Urothelium cell line (cell line): ENCODE measurements at places on chromosomes 4 and X.
A peak's percentile ranks its signal among the peaks of the same experiment; 100 is the strongest.

GRCh38 chrX:137366018-137366633 is 199.8 kb upstream of the ZIC3 start:
- DNase-seq: no peak

GRCh38 chr4:52846502-52846901 is 15.6 kb upstream of the RASL11B start:
- no peak for DNase-seq

- no peak for DNase-seq
Observed at GRCh38 chr4:24236532-24236931, 346.7 kb upstream of the PPARGC1A start.

DNA sequence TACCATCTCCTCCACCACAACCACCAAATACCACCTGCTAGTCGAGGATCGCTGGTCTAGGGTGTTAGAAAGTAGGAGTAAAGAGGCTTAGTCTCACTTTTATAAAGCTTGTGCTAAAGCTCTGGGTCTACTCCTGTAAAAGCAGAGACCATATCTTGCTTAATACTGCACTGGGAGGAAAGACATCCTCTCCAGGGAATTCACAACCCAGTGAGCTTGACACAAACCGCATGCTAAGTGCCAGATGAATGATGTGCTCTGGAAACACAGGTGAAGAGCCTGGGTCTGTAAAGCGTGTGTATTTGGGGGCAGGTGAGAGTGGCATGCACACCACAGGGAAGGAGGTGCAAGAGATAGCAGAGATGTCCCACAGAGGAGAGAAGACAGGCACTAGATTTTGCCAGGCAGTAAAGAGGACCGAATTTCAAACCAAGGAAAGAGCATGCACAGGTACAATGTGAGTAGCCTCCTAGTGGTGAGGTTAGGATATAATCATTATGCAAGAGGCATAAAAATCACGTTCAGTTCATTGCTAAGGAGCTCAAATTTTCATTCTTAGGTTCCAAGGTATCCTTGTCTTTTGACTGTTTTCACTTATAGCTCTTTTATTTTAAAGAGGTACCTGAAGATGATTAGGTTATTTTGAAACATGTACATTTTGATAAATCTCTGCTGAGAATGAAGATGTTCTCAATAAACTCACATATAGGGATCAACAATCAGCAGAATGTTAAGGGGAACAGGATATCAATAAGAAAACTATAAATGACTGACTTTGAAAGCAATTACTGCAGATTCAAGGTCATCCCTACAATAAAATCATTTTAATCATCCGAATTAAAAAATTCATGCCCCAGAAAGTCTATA is 20.7 kb downstream of the TAPT1 start:
- DNase-seq: peak; percentile 9

- no peak for DNase-seq
Observed at GRCh38 chr4:107666134-107666533, 53.9 kb downstream of the PAPSS1 start.

- no peak for DNase-seq
Observed at GRCh38 chrX:7024850-7025249, 122.7 kb upstream of the STS start.

- no peak for DNase-seq
Observed at GRCh38 chr4:123507376-123507775, 110.8 kb downstream of the SPRY1 start.

DNA sequence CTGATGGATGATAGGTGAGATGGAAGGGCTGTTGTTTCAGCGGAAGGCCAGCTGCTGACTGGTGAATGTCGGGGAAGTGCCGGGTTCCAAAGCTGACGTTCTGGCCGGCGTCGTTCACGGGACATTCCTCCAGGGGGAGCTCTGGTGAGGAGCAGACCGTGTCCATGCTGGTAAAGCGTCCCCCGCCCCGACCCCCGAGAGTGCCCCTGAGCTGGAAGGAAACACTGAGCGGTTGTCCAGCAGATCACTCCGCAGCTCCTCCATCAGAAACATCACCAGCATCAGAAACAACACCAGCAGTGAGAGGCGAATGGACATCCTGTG is 18.6 kb upstream of the ADRA2C start:
- no peak for DNase-seq

- DNase-seq: no peak
Observed at GRCh38 chr4:102988429-102989020, 31.0 kb downstream of the SLC9B1 start.

DNA sequence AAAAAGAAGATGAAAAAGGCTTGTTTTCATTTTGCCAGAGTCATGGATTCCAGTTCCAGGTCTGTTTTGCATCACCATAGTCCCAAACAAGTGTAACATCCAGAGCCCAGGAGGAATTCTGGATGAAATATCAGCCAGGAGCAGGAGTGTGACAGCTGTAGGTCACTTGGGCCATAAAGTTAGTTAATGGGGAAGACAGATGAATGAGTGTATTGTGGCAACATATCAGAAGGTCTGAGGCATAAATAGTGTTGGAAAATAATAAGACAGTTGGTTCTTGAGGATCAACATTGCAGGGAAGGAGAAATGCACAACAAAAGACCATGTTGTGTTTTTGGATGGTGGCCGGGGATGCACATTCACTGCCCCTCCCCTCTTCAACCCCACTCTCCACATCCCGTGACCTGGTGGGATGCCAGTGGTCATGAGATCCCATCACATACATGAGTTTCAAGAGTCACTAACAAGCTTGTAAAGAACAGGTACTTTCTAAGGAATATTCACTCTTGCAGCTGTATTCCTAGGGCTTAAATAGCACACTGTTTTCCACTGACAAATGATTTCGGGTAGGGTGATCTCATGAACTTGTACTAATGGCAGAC is 83.1 kb upstream of the IGFBP7 start:
- DNase-seq: no peak

DNA sequence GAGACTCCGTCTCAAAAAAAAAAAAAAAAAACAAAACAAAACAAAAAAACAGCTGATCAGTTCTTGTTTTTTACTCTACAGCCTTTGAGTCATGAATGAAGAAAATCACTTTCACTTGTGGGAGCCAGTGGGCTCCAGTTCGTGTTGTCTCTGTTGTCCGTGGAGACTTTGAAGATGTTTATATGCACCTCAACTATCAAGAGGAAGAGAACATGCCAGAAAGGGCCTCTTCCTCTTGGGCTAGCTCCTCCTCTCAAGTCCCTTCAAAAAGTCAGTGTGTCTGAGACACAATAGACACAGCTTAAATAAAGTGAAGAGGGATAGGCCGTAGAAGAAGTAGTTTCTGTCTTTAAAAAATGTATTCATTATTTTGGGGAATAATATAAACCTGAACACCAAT is 182.7 kb downstream of the KDR start:
- DNase-seq: no peak

DNA sequence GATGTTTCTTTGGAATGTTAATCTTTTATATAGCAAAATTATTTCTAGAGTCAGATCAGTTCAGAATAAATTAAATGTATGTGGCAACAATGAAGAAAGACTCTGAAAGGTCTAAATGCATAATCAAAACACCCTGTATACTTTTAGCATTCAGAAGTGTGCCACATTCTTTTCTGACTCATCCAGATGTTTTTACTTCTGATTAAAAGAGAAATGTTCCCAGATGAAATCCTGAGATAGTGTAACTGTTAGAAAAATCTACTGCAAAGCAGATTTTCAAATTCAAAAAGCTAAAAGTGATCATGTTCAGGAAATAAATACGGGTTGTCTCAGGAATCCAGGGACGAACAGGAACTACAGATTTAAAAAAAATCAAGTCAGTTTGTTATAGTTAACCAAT is 241.4 kb downstream of the GRIA3 start:
- DNase-seq: no peak

DNA sequence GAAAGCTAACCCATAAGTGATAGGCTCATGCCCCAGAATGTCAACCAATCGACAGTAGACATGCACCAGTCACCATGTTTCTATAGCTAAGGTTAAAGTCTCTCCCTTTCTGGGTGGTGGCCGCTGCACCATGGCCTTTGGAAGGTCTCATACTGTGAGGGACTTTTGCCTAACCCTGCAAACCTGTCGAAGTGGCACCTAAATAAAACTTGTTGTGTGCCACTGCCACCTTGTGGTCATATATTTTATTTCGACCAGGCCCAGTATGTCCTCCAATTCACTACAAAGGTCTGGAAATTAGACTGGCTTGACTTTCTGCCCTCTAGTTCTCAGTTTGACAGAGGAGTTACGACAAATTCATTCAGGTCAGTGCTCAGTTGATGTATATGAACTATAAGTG is 163.1 kb downstream of the SMARCA1 start:
- DNase-seq: peak; percentile 9

- no peak for DNase-seq
Observed at GRCh38 chr4:106364282-106364681, 4.3 kb downstream of the GIMD1 start.

DNA sequence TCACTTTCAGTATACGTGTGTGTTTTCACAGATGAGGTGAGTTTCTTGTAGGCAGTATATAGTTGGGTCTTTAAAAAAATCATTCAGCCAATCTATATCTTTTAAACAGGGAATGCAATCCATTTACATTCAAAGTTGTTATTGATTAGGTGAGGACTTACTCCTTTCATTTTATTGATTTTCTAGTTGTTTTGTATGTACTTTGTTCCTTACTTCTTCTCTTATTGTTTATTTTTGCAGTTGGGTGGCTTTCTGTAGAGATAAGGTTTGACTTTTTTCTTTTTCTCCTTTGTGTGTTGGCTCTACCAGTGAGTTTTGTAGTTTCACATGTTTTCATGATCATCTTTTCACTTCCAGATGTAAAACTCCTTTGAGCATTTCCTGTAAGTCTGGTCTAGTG is 83.1 kb downstream of the MAGED1 start:
- DNase-seq: no peak

DNA sequence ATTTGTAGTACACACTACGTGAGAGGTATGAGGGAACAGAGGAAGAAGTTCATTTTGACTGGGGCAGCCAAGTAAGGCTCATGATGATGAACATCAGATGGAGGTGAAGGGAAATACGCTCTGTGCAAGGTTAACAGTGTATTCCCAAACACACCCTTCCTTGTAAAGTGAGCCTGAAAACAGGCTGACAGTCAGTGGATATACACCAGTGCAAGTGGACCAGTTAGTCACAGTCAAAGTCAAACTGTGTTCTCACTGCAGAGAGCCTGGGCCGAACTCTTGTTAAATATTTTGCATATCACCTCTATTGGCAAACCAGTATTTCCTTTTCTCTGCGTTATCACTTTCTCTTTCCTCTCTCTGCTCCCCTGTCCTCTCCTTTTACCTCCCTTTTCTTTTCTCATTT is 23.4 kb upstream of the RHOH start:
- no peak for DNase-seq

DNA sequence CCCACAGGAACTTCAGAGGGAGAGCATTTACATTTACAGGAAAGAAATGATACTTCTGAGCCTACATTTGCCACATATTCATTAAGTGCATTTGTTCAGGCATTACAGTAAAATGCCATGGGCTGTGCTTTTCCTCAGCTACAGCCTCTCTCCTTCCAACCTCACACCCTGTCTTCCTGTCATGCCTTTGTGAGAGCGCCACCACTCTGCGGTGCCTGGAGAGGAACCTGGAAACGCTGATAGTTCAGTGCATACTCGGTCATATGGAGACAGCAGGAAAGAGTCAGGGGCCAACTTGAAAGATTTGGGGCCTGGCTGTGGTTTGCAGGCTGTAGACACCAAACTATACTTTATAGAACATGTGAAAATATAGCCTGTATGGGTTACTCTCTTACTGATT is 40.5 kb downstream of the NFKB1 start:
- DNase-seq: no peak

- DNase-seq: no peak
Observed at GRCh38 chr4:121685257-121685656, 11.5 kb downstream of the ANXA5 start.

- no peak for DNase-seq
Observed at GRCh38 chrX:101482296-101482695, 3.0 kb upstream of the ARMCX4 start.

DNA sequence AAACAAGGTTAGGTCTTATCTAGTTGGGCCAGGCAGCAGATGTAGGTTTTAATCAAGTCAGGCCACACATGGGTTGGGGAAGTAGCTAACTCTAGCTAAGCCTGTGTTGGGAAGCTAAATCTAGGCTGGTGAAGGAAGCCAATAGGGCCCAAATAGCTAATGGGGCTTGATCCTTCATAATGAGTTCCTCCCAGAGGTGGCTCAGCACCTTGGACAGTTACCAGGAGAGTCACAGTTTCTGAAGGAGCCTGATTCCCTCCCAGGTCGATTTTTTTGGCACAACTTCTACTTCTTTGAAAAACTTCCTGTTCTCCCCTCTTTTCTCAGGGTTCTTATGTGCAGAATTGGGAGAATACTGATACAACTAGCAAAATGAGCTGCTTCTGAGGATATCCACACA is 242.5 kb upstream of the PRPS2 start:
- peak; percentile 5 for DNase-seq

- DNase-seq: no peak
Observed at GRCh38 chrX:9062641-9063040, 28.7 kb upstream of the FAM9B start.

DNA sequence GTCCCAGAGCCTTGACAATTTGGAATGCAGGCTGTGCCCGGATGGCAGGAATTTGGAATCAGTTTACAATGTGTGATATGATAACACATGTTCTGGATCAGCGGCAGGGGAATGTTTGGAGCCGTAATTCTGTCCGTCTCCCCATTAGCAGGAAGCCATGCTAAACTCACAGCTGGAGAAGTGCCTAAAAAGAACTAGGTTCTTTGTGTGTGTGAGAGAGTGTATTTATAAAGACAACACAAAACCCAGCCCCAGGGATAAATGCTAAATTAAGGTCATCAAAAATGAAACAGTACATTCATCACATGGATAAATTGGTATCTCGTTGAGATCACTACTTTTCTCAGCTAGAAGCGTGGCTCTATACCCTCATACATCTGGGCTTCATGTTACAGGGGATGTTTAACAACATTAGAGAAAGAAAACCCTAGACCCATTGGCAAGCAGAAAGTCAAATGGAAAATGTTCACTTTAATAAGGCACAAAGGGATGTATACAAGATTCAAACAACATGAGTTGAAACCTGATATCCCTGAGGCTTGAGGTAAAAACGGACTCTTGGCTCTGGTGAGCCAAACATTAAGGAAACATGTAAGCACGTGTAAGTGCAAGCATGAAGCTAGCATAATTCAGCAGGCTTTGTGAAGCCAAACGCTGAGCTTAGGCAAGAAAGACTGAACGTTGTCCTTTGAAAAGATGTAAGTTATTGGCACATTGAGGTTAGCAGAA is 18.0 kb upstream of the TMEM131L start:
- DNase-seq: no peak

DNA sequence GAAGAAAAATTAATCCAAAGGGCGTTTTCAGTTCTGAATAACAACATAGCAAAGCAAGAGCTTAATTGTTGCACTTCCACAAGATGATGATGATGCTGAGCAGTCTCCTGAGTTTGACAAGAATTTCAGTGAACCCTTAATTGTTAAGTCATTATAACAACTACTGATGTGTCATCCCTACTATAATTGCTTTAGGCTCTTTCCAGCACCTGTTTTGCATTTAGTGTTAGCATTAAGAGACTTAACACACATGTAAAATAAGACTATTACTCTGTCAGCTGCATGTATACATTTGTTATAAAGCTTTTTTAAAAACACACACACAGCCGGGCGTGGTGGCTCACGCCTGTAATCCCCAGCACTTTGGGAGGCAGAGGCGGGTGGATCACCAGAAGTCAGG is 37.9 kb upstream of the GALNT7 start:
- DNase-seq: no peak
